ENCODE measurements at places on chromosomes 1 and 21. TPM values are rescaled to one million over a fixed set of nuclear protein-coding genes. Genes with fewer than 3 reads are reported as not detected.

MCM3AP gene
- total RNA-seq = 107 TPM

GRIK3 gene
- total RNA-seq = 1.1 TPM

S100A10 gene
- 212 TPM for total RNA-seq

KRTAP12-2 gene
- total RNA-seq = not detected

AIRE gene
- 0.17 TPM for total RNA-seq

NTNG1 gene
- total RNA-seq = 1.6 TPM

DNA sequence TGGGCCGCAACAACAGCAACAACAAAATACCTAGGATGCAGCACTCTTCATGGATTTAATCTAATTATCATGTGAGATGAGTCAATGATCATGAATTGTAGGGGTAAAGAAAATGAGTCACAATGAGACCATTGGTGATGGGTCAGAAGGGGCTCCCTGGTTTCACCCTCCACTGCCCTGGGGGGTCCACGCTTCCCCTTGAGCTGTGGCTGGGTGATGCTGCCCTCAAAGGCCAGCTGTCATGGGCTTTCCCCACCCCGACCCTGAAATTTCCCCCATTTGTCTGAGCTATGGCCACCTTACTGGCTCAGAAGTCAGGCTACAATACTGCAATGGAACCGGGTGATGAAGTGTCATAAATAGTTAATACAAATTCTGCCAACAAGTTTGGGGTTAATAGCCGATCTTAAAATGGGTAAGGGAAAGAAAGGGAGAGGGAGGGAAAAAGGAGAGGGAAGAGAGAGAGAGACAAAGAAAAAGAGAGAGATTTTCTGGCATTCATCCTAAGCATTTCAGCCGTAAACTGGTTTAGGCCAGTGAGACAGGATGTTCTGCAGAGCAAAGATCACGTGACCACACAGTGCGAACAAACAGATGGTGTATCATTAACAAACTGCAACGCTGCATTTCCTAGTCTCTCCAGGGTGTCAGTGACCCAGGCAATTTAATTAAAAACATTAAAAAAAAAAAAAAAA, 143.4 kb upstream of the ERRFI1 start:
- peak; percentile 90 for DNase-seq

- DNase-seq = no peak
Measured at GRCh38 chr1:145990249-145990855, 6.0 kb downstream of the TXNIP start.

DNA sequence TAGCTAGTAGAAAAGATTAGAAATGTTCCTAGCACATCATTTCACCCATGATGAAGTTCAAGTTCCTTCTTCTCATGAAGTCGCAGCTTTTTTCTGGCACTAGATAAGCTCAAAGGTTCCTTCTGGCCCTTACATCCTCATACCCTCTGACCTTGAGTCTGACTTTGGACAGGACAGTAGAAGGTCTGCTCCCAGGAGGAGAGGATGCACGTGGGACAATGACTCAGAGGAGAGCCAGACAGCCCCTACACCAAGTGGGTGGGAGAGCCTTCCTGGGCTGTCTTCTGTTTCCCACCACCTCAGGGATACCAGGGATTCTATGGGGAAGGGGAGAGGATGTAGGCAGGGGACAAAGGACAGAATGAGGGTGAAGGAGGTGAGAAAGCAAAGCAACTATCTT, 86.0 kb downstream of the HHIPL2 start:
- DNase-seq = no peak

- DNase-seq = no peak
Measured at GRCh38 chr1:228913626-228914414, 178.5 kb downstream of the RHOU start.

DNA sequence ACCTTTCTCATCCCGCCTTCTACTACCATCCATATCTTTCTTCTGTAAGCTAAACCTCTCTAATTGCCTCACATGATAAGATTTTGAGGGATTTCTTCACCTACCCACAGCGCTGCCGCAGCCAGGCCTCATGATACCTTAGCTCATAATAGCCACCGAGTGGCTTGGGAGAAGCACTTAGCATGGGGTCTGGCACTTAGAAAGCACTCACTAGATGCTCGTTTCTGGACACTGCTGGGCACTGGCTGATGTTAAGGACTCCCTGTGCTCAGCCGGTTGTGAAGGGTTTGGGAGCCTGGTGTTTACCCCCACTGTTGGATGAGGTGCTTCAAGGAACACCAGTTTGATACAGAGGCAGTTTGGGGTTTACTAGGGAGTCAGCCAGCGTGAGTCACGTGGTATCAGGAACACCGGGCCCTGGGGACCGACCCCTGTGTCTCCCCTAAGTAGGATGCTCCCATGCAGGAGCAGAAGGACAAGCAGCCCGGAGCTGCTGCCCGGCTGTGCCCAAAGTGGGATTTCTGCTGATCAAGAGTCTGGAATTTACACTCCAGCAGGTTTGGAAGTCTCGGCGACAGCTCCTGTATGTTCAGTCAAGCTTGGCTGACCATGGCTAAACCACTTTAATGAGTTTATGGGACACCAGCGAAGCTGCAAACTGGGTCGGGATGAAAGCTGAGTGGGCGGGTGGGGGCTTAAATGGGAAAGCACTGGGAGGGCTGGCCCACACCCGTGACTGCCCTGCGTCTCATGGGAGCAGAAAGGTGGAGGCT, 63.3 kb downstream of the GALNT2 start:
- no peak for DNase-seq

- DNase-seq = no peak
Measured at GRCh38 chr1:159469921-159470533, 30.5 kb downstream of the OR10J1 start.

GRCh38 chr1:116513956-116514355, 56.9 kb downstream of the CD58 start:
- no peak for DNase-seq

DNA sequence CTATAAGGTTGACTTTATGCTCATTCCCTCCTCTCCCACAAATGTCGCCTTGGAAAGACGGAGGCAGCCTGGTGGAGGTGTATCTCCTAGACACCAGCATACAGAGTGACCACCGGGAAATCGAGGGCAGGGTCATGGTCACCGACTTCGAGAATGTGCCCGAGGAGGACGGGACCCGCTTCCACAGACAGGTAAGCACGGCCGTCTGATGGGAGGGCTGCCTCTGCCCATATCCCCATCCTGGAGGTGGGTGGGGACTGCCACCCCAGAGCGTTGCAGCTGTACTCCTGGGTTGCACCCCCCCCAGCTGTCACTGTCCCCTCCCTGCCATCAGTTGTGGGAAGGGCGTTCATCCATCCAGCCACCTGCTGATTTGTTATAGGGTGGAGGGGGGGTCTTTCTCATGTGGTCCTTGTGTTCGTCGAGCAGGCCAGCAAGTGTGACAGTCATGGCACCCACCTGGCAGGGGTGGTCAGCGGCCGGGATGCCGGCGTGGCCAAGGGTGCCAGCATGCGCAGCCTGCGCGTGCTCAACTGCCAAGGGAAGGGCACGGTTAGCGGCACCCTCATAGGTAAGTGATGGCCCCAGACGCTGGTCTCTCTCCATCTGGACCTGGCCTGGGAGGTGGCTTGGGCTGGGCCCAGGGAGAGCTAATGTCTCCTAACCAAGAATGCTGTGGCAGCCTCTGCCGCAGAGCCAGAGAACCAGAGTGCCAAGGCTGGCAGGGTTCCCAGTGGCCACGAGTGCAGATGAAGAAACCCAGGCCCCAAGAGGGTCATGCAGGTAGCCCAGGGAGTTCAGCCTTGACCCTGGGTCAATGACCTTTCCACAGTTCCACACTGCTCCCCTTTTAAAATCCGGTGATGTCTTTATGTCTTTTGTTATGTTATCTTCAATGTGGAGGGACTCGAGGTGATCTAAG, 13.1 kb downstream of the PCSK9 start:
- no peak for DNase-seq

DNA sequence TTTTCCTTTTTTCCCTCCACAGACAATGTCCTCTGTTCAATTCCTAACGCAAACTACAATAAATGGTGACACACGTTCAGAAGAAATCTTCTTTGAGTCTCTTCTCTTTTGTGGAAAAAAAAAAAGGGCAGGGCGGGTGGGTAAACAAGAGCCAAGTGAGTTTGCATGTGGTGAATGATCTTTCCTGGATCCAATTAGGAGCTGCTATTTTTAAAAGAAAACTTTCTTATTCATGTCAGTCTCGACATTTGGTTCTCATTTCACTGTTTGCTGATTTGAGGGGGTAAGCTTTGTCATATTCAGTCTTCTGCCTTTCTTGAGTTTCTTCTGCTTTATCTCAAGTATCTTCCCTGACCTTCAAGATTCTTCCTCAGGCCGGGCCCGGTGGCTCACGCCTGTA, 29.2 kb upstream of the KIF1B start:
- no peak for DNase-seq

GRCh38 chr1:43233631-43234030, 36.2 kb upstream of the TMEM125 start:
- no peak for DNase-seq

GRCh38 chr1:195899762-195900352, 708.4 kb downstream of the KCNT2 start:
- no peak for DNase-seq

GRCh38 chr1:150955280-150955679, 19.4 kb downstream of the CERS2 start:
- DNase-seq = no peak

GRCh38 chr1:153365696-153366095, 8.0 kb downstream of the S100A9 start:
- no peak for DNase-seq

DNA sequence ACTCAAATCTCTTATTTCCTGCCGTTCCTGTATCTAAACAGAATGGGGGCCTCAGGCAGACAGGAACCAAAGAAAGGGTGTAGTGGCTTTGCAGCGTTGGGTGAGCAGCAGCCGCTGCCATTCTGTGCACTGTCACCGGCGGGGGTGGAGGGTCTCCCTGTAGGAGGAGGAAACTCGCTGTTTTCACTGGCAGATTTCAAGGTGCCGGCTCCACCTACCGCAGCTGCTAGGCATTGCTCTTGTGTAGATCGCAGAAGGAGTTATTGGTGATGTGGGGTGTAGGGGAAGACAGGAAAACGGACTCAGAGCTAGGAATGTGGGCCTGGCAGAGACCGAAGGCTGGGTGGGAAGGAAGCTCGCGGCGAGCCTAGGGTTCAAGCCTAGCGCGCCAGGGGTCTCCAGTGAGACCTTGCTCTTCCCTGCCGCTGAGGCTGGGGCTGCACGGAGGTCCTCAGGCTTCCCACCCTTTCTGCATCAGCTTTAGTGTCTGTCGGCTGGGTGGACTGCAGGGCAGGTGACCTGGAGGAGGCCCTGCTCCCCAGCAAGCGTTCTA, 20.8 kb downstream of the ATP5PO start:
- peak; percentile 69 for DNase-seq

DNA sequence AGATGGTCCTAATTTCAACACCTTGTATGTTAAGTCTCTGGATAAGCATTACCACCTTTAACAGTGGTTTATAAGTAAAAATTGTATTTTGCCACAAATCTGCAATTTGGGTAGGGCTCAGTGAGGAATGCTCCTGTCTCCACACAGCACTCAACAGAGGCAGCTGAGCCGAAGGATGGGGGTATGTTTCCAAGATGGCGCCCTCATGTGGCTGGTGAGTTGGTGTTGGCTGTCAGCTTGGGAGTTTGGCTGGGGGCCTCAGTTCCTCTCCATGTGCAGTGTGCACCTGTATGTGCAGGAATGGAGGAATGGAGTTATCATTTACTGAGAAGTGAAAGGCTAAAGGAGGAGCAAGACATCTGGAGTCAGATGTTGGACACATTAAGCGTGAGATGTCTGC, 136.8 kb downstream of the GABPA start:
- no peak for DNase-seq

- DNase-seq = no peak
Measured at GRCh38 chr1:197327776-197328364, 59.8 kb downstream of the CRB1 start.

GRCh38 chr1:227785094-227785804, 30.2 kb upstream of the PRSS38 start:
- DNase-seq = peak; percentile 8

DNA sequence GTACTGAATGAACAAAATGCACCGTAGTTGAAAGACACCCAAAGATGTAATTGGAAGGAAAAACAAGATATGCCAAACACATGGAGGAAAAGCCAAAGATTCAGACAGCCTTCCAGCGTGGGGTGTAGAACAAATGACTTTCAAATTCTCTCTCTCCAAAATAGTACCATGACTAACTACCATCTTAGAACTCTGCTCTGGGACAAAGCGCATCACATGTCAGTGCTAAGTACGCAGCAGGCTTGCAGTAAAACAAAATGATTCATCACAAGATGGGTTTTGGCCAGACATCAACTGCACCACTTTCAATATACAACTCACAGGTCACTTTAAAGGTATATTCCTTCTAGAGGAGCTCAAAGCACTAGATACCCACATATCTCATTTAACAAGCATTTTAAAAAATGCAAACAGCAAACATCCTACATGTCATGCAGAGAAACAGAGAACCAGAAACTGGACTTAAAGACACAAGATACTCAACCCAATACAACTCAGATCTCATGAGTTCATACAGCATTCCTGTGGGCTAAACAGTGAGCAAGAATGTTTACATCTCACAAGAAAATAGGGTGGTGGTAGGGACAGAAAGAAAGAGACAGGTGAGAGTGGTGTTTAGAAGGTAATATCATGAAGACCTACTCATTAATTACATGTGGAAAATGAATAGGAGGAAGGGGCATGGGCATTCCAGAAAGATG, 75.7 kb downstream of the BCAR3 start:
- DNase-seq = no peak

GRCh38 chr21:45079351-45079750, 5.0 kb downstream of the ADARB1 start:
- DNase-seq = no peak

Data from mucosa of gallbladder (tissue), 1 donor.